ENCODE measurements at places on chromosomes 6 and 20.

- DNase-seq: no peak
Observed at GRCh38 chr6:117568831-117569410, 33.4 kb downstream of the GOPC start.

GRCh38 chr20:42792052-42792451, 397.7 kb downstream of the PTPRT start:
- no peak for DNase-seq

DNA sequence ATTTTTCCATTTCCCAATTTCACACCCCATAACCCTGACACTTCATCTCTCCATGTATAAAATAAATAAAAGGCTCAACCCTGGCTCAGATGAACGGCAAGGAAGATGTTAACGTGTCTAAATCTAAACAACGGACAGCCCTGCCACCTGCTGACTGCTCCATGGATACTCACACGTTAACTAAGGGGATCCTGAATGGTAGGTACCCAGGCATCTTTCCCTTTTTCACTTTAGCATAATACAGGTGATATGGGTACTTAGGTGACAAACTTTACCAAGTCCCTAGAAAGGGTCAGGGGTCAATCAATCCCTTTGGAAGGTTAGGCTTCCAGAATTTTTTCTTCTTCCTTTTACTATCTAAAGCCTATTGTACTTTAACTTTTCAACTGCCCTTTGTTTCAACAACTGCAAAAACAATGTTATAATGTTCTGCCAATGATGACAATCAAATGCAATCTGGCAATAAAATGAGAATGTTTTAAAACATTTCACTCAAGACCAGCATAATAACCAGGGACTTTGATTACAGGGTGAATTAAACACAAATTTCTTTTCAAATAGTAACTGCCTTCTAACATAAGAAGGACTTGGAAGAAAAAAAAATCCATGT, 52.4 kb upstream of the IPCEF1 start:
- DNase-seq: peak; percentile 2

DNA sequence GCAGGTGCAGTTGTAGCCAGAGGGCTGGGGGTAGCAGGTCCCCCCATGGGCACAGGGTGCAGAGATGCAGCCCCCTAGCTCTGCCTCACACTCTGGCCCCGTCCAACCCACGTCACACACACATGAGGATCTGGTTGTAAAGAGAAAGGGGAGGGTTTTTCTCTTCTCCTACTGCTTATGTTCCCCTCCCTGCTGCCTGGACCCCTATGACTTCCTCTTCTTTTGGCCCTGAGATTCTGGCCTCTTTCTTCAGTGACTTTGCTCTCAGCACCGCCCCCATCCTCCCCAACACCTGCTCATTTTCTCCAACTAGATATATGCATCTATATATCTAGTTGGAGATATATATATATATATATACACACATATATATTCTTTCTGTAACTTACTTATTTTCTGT, 9.7 kb downstream of the NOTCH4 start:
- DNase-seq: no peak

GRCh38 chr20:7585126-7585679, 355.1 kb downstream of the HAO1 start:
- DNase-seq: no peak

DNA sequence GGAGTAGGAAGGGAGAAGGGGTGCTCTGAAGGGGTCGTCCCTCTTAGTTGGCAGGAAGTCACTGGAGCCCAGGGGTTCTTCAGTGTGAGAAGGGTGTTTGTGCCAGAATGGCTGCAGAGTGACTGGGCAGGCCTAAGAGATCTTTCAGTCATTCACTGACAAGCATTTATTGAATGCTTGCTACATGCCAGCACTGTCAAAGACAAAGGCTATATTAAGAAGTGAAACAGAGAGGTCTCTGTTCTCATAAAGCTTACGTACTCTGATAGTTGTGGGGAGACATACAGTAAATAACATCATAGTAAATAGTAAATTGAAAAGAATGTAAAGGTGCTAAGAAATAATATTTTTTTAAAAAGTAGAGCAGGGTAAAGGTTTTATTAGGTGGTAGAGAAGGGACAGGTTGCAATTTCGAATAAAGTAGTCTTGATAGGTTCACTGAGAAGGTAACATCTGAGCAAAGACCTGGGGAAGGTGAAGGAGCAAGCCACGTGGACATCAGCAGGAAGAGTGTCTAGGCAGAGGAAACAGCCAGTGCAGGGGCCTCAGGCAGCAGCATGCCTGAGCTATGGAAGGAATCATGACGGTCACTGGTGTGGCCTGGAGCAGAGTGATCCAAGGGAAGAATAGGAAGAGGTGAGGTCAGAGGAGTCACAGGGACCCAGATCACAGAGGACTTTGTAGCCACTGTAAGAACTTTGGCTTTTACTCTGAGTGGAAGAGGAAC, 36.3 kb upstream of the RNF8 start:
- DNase-seq: no peak

- DNase-seq: no peak
Observed at GRCh38 chr6:143003676-143004075, 57.0 kb upstream of the AIG1 start.

DNA sequence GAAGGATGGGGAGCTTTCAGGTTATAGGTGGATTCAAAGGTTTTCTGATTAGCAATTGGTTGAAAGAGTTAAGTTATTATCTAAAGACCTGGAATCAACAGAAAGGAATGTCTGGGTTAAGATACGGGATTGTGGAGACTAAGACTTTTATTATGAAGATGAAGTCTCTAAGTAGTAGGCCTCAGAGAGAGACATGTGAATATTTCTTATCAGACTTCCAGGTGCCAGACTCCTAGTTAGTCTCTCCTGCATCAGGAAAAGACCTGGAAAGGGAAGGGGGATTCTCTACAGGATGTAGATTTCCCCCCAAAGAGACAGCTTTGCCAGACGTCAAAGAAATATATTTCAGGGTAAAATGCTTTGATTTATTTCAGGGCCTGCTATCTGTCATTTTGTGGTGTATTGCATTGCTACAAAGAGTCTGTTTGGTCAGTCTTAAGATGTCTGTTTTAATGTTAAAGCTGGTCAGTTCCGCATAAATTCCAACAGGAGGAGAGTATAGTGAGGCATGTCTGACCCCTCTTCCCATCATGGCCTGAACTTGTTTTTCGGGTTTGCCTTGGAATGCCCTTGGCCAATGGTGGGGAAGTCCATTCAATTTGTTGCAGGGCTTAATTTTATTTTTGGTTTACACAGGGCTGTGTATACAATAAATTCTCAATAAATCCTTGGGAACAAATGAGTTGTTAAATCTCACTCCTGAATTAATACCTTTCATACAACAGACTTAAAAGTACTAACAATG, 103.4 kb upstream of the RALGAPA2 start:
- DNase-seq: no peak

GRCh38 chr6:129645830-129646579, 64.0 kb downstream of the ARHGAP18 start:
- DNase-seq: no peak
